Skin of body (tissue), 3 donors: ENCODE measurements at places on chromosomes 5 and 9. TPM values are rescaled to one million over a fixed set of nuclear protein-coding genes. Genes with fewer than 3 reads are reported as not detected.

The LHX3 gene
- 0.10 TPM for total RNA-seq

The CDKN2A gene
- 0.30 TPM for total RNA-seq

The TEK gene
- total RNA-seq: 10.4 TPM

The OBP2B gene
- 0.30 TPM for total RNA-seq

The SPTAN1 gene
- 269 TPM for total RNA-seq

The CFAP157 gene
- total RNA-seq: 0.10 TPM

The GDA gene
- total RNA-seq: 1.5 TPM

The MELK gene
- 12.0 TPM for total RNA-seq

The MEF2C gene
- total RNA-seq: 125 TPM

The PPP1R26 gene
- 6.8 TPM for total RNA-seq

The ANKRD31 gene
- total RNA-seq: 0.30 TPM

The MARVELD2 gene
- 5.5 TPM for total RNA-seq
